ENCODE measurements at places on chromosomes 3 and 15.

GRCh38 chr3:45603226-45603625 lies 8.7 kb downstream of the LIMD1 start:
- DNase-seq = no peak

- DNase-seq = peak; percentile 39
Observed at GRCh38 chr3:171833789-171834460, 9.2 kb upstream of the TMEM212 start.

- peak; percentile 61 for DNase-seq
Observed at GRCh38 chr3:168876346-168877035, 780.8 kb upstream of the GOLIM4 start.

DNA sequence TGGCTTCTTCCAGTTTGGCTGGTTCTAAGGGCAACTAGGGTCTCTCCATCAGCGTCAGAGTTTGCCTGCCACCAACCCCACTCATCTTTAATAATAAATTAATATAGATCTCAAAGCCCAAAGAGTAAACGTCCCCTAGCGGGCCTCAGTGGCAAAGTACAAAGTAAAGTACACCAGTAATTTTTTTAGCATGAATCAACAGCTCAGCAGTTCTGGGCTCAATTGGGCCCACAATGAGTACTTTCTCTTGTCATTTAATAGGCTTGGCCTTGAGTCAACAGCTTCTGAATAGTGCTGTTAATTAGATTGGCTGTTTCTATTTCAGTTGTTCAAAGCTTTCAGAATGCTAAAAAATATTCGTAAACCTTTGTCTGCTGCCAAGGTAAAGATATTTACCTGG lies 89.0 kb upstream of the PFN2 start:
- no peak for DNase-seq

DNA sequence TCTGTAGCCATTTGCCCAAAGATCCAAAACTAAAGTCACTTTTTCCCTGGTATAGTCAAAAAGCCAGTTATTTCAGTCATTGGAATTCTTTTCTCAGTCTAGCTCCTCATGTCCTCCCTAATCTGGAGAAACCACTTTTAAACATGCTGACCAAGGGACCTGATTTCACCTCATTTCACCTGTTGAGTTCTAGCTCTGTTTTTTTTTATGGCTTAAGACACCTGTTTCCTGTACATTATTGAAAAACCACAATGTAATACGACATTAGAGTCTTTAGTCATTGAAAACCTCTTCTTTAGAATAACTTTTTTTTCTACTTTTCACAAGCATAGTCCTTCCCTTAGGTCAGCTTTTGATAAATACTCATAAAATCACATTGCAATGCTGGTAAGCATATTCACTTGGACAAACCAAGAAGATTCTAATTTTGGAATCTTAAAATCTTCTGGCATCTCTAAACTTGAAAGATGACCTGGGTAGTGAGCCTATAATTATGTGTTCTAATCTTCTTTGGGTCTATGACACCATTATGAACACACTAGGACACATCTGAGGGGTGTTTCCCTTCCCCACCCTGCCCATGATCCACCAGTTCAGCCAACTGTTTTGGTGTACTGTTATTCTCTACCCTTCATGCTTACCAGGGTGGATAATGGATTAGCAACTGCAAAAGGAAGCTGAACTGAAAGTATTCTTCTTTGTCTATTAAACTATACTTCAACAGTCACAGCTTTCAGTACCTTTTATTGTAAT lies 103.5 kb upstream of the FXR1 start:
- DNase-seq = no peak

DNA sequence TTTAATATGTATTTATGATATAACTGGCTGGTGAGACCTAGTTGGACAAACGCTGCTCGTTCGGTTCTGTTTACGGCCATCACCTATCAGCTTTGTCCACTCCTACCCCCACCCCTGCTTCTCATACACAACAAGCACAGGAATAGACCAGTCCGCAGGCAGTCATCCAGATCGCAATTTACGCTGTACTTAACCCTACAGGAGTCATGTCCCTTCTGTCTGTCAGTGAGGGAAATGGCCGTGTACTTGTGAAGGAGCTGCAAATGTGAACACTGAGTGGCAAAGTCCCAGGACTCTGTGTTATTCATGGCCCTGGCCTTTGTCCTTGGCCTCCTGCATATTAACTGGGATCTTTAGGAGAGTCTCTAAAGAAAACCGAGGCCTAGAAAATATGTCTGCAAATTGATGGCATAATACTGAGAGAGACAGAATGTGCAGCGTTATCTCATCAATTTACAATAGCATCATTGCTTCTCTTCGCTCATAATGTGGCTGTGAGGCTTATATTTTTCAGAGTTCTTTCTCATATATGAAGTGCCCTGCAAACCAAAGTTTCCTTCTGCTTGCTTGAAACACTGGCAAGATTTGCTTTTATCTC lies 7.2 kb upstream of the ABHD10 start:
- DNase-seq = no peak

GRCh38 chr3:193330555-193331204 lies 47.9 kb downstream of the ATP13A5 start:
- DNase-seq = no peak

DNA sequence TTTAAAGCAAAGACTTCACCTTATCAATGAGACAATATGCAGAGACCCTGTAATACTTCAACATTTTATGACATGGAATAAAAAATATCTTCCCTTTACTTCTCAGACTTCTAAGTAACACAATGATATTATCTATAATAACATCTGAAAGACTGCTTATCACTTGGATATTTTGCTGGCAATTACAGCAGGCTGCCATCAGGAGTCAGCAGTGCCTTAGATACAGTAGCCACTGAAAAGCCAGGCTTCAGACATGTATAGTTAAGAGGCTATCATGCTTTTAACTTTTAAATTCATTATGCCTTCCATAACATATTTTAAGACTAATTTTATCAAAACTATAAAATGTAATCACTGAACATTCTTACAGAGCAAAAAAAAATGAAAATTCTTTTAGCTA lies 227.5 kb downstream of the NEK10 start:
- DNase-seq = peak; percentile 21

- DNase-seq = no peak
Observed at GRCh38 chr3:161305095-161305991, 66.0 kb downstream of the SPTSSB start.

GRCh38 chr15:38154837-38155236 lies 97.8 kb upstream of the SPRED1 start:
- DNase-seq = no peak

DNA sequence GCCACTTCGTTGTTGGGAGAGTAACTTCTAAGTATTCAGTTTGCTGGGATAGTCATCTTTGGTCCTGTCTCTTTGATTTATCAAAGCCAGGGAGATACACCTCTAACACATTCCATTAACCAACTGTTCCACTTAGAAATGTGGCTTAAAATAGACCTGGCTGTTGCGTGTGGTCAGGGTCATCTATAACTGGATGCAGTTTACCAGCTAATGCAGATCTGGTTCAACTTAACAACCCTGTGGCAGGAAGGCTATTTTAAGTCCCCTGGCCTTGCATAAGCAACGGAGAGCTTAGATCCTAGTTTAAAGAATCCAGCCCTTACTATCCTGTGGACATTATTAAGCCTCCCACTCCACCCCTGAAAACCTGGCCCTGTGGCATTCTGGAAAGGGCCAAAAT lies 28.1 kb upstream of the CAPN3 start:
- DNase-seq = no peak

DNA sequence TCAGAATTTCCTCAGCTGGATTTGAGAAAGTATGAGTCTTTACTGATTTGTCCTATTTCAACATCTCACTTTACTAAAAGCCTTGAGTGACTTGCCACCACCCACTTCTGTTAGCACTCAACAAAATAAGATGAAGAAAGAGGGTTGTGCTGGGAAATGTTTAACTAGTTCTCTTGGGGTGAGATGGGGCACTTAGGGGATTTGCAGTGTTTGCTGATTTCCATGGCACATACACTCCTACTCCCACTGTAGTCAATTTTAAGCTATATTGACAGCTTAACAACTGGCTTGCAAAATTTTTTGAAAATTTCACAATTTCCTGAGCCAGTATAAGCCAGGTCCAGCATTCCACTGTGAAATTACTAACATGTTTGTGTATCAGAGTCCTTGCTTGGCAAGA lies 463.1 kb upstream of the ARHGEF26 start:
- no peak for DNase-seq

- DNase-seq = peak; percentile 98
Observed at GRCh38 chr3:124558991-124559845, 171.0 kb upstream of the UMPS start.

- no peak for DNase-seq
Observed at GRCh38 chr3:66709532-66709931, 208.7 kb upstream of the LRIG1 start.

DNA sequence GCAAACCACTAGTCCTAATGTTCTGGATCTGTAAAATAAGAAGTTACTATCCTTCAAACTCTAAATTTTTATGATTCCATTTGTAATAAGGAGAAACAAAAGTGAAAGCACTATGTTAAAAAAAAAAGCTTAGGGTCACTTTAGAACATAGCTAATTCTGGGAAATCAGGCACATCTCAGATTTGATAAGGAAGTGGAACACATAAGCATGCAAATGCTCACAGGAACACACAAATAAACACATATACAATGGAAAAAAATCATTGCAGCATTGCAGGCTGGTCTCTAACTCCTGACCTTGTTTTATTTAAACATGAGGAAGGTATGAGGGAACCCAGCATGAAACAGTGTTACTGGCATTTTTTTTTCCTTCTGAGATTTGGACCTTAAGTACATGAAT lies 63.2 kb upstream of the TNFSF10 start:
- DNase-seq = no peak

DNA sequence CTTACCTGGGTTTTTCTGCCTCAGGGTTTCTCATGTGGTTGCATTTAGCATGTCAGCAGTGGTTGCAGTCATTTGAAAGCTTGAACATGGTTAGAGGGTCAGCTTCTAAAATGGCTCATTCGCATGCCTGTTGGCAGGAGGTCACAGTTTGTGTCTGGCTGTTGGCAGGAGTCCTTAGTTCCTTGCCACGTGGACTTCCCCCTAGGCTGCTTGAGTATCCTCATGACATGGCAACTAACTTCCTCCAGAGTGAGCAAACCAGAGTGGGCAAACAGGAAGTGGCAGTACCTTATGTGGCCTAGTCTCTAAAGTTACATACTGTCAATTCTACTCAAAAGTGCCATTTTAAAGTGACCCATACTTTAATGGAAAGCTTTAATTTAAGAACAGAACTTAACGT lies 3.4 kb upstream of the UNC13C start:
- DNase-seq = no peak

GRCh38 chr3:138950006-138950644 lies 3.1 kb downstream of the FOXL2NB start:
- no peak for DNase-seq

- no peak for DNase-seq
Observed at GRCh38 chr15:49200347-49200746, 30.3 kb downstream of the GALK2 start.

DNA sequence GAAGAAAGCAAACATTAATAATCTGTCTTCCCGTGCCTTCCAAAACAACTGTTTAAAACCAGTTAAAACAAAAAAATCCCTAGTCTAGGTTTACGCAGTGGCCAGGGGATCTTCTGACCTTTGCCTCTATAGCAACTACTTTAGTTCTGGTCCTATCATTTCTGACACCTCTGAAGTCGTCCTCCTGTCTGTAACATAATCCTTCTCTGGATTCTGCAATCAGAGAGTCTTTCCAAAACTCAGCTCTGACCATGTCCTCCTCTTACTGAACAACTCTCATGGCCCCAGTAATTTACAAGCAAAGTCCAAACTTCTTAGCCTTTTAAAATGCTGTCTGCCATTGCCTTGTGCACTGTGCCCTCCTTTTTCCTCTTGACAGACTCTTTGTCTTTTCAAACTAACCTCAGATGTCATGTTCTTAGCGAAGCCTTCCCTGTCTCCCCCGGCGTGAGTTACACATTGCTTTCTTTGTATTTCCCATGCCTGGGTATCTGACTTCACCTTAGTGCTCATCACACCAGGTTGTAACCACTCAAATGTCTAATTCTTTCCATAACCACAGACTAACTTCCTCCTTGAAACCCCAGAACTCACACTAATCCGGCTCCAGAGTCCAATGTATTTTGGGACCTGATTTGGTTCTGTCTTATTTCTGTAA lies 105.2 kb upstream of the BNIP2 start:
- no peak for DNase-seq

- DNase-seq = no peak
Observed at GRCh38 chr3:197713477-197713822, 23.3 kb downstream of the RUBCN start.

GRCh38 chr3:142663865-142664264 lies 60.0 kb upstream of the TRPC1 start:
- DNase-seq = no peak

DNA sequence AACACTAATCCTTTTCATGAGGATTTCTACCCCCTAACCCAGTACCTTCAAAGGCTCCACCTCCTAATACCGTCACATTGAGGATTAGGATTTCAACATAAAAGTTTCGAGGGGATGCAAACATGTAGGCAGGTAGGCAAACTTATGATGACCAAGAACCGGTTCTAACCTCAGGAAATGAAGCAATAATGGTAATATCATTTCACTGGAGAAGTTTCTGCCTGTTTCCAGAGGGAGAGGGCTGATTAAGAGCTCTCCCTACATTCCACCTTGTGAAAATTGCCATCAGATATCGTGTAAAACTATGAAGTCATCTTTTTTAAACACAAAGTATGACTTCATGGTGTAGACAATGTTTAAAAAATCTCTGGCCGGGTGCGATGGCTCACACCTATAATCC lies 31.6 kb downstream of the NKIRAS1 start:
- DNase-seq = no peak

- no peak for DNase-seq
Observed at GRCh38 chr15:89825271-89825940, 10.8 kb upstream of the ANPEP start.

DNA sequence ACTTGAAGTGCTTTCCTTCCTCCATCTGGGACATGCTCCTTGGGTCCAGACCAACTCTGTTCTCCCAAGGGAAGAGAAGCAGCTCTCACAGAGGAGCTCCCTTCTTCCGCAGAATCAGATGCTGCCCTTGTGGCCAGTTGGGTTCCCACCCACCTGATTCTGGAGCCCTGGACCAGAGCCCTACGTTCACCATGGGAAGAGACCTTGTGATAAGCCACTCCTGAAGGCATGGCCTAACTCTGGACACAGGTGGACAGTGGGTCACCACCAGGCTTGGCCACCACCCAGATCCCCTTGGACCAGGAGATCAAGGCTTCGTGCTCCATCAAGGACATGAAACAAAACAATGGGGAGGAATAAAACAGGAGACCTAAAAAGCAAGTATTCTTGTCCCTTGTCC lies 172.2 kb downstream of the RPLP1 start:
- no peak for DNase-seq

Data from A172 (cell line).